ENCODE measurements at places on chromosomes 5 and 9.

DNA sequence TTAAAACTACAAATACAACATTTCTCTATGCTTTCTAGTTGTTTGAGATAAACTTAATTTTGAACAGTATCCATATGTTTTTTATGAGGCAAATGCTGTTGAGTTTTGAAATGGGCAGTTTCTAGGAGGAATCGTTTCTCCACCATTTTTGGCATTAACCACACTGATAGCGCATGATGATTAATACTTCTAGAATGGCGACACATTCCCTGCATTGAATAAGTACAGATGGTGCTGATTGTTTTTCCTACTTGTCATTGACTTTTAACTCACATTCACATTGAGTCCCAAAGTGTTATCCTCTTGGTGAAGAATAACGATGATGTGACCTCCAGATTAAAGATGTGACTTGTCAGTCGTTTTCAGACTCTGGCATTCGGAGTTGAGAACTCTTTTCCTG is 6.5 kb upstream of the CCDC192 start:
- no peak for DNase-seq

DNA sequence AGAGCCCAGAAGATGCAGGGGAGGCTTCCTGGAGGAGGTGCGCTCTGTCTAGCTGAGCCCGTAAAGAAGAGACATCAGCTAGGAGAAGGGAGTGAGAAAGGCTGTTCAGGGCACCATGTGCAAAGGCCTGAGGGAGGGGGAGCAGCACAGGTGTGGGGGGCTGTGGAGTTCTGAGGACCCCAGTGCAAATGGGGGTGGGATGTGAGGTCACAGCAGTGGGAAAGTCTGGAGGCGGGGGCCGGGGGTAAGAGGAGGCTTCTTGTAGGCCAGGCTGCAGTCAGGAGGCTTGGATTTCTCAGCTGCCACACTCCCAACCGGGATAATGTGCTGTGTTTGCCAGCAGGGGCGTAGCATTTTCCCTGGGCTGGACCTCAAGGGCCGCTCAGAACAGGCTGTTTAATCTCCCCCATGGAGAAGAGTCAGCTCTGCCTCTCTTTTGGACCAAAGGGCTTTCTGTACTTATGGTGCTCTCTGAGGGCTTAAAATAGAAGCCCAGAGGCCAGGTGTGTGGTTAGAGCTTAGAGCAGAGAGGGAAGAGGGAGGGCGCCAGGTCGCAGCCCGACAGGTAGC is 5.7 kb downstream of the NEURL1B start:
- DNase-seq, result no peak

- no peak for DNase-seq
Measured at GRCh38 chr9:94145640-94146039, 61.4 kb downstream of the PTPDC1 start.

DNA sequence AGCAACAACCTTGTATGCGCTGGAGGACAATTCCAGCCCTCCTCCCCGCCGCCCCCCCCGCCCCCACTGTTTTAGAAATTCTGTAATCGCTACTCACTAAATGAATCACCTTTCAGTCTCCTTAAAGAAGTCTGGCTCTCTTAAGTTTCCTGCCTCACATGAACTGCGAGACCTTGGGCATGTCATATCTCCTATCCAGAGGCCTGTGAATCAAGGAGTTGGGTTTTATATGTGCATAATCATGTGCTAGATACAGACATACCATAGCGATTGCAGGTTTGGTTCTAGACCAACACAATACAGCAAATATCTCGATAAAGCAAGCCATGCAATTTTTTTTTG is 337 bp upstream of the DMAC1 start:
- DNase-seq, result no peak

DNA sequence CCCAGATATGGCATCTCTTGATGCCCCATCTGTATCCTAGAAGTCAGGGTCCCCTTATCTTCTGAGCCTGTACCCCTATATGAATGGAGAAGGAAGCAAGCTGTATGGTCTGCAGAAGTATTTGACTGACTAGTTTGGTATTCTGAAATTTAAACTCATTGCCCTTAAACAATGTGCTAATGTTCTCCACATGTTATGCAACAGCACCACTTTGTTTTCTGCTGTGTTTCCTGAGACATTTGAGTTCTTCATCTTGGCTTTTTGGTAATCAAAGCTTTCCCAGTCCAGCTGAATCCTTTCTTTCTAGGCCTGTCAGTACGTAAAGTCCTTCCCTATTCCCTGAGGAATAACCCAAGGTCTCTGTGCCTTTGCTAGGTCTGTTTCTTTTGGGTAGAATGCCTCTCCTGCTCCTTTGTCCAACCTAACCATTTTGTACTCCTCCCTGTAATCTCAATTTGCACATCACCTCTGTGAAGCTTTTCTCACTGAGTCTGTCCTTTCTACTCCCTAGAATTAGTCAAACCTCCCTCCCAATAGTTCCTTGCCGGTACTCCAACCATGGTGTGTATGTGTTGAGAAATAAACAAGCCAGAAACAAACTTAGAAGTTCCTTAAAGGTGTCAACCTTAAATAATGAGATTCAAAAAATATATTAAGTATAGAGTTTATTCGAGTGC is 72.1 kb upstream of the HSPB3 start:
- DNase-seq, result no peak

DNA sequence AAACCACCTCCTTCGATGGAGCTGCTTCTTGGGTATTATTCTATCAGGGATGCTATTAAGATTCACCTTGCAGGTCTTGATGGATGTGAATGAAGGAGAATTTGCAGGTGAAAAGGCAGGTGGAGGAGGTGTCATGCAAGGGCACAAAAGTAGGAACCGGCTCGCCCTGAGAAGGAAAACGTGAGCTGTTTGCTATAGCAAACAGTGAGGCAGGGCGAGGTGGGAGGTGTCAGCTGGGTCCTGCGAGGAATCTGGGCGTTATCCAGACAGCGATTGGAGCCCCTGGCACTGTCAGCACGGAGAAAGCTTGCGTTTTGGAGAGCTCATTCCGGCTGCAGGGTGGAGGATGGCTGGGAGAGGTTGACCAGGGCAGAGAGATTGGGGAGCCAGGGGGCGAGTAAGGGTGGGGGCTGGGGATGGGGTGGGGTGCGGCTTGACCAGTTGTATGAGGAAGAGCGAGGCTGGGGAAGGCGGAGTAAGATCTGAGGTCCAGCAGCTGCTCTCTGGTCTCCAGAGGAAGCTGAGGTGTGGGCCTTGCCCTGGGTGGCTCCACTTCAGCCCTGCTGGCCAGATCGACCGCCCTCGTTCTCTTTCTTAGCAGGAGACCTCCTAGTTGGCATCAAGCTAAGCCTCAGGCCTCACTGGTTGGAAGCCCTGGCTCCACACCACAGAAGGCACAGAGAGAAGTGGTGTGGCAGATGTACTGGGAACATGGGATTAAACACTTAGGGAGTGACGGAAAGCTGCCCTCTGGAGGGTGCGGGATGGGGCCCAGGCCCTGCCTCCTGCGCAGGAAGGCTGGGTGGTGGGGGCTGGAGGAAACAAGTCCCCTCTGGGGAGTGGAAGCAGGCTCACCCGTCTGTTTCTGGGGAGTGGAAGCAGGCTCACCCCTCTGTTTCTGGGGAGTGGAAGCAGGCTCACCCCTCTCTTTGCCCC is 54.7 kb upstream of the NEURL1B start:
- no peak for DNase-seq

GRCh38 chr9:32584784-32585183 is 11.8 kb upstream of the NDUFB6 start:
- no peak for DNase-seq

GRCh38 chr5:66661149-66661548 is 65.0 kb downstream of the MAST4 start:
- DNase-seq, result no peak

DNA sequence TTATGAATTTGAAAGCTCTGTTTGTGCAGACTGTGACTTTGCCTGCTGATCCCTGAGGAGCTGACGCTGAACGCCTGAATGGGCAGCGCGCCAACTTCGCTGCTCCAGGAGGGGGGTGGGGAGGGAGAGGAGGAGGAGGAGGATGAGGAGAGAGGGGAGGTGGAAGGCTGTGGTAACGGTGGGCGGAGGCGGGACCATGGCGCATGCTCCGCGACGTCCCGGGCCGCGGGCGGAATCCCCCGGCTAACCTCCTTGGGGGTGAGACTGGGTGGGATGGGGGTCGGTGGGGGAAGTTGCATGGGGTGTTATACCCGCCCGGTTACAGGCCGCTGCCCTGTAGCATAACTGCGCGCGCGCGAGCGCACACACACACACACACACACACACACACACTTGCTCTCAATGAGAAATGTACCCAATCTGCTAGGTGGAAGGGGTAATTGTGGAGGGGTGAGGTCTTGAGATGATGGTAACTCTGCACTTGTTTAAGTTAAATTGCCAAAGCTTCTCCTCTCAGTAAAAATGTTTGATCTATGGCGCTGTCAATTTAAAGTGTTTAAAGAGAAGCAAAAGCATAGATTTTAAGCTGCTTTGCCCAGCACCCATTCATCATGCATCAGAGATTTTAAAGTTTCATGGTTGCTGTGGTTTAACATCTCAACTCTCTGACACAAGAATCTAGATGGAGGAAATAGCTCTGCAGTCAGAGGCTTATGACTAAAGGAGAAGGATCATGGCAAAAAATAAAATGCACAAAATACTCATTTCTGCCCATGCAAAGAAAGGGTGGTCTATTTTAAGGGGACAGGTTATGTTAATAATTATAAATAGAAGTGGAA is 76.6 kb upstream of the TBCA start:
- DNase-seq, result no peak

Data from cortex of kidney (tissue), 1 donor.